Aorta (tissue), 5 donors: ENCODE measurements at places on chromosomes 6 and 20. TPM values are rescaled to one million over a fixed set of nuclear protein-coding genes. Genes with fewer than 3 reads are reported as not detected.

GRCh38 chr6:73898599-73898998 lies 202.6 kb downstream of the CD109 start:
- no peak overlapping the region for H3K27ac ChIP-seq
- H3K36me3 ChIP-seq, result no peaks in the 10 kb centered on the region
- DNase-seq, result no peak
- no peaks in the 10 kb centered on the region for H3K4me1 ChIP-seq
- H3K27me3 ChIP-seq, result no peaks in the 10 kb centered on the region

REPS1 gene
- total RNA-seq, result 40.8 TPM

RAD21L1 gene
- not detected for total RNA-seq

ITPR3 gene
- total RNA-seq, result 11.9 TPM

HSPA1L gene
- 1.9 TPM for total RNA-seq
